Stimulated activated CD4-positive, alpha-beta T cell treated with anti-CD3 and anti-CD28 coated beads, TNF-alpha, amount 100 ng/mL, for 24 hours (primary cell): ENCODE measurements at places on chromosomes 7 and 10.

DNA sequence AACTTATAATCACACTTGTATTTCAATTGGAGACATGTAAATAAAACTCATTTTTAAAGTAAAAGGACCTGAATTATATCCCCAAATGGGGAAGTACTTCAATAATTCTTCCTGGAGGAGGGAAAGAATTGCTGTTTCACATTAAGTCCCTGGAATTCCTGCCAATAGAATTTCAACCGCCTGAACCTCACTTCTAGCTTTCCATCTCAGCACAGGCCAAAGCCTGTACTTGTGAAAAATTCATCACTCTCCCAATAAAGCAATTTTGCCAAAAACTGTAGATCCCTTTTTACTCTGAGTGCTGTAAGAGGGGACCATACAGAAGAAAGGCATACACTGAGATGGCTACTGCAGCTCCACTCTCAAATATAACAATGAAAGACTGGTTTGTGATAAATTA, 54.8 kb downstream of the CADPS2 start:
- DNase-seq = no peak

- DNase-seq = no peak
Observed at GRCh38 chr7:130297628-130298543, 4.9 kb downstream of the CPA4 start.

DNA sequence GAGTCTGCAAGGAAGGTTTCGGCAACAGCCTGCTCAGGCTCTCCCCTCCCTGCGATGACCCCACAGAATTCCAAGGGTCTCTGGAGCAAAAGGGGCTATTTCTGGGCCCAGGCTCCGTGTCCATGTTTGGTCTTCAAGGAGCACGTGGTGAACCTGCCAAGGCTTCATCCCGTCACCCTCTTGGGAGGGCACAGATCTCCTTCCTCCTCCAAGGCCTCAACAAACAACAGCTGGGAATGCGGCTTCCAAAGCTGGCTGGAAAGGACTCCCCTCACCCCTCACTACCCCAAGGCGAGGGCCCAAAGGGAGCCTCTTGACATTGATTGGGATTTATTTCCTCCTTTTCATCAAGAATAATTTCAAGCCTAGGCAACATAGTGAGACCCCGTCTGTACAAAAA, 14.0 kb upstream of the KPNA7 start:
- DNase-seq = no peak

DNA sequence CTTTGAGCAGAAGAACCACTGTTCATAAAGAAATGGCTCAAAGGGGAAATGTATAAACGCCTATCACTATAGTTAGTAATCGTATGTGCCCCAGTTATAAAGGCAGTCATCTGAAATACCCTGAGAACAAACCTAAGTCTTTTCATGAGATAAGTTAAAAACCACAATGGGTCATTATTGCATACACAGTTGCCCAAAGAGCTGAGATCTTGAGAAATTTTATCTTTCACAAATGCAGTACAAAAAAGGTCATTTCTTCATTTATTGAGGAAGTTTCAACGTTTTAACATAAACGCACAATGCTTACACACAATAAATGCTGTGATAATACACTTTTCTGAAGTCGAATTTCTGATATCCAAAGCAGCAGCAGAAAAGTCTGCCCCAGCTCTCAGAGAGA, 114.4 kb downstream of the MICU1 start:
- no peak for DNase-seq

DNA sequence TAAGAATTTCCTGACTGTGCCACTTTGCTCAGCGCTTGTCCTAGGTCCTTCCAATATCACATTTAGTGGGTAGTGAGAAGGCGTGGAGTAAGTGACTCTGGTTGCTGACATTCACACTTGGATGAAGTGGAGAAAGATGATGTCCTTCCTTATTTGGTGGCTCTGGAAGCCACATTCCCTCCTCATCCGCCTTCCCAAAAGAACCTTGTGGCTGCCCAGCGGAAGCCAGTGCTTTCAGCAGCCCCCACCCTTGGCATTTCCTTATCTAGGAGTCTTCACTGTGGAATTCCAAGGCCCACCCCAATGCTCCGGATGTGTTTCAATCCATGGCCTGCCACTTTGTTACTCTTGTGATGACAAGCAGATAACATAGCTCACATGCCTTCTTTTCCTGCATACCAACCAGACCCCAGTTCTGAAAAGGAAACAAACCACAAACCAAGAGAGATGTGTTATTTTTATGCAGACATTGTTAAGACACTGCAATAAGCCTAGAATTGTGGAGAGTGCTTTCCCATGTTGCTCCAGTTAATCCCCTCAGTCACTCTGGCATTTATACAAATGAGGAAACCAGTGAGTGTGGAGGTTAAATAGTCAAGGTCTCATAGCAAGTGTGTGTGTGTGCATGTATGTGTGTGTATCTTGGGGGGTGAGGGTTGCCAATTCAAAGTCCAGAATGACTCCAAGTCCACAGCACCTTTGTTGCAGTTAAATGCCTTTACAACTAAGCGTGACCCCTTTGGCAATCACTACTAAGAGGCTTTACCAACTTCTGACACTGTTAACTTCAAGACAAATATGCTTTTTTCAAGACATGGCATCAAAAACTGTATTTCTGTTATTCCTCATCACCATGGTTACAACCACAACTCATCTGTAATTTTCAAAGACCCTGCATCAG, 10.3 kb upstream of the ANKRD1 start:
- DNase-seq = no peak

GRCh38 chr10:4278186-4278585, 493.2 kb upstream of the KLF6 start:
- DNase-seq = no peak

DNA sequence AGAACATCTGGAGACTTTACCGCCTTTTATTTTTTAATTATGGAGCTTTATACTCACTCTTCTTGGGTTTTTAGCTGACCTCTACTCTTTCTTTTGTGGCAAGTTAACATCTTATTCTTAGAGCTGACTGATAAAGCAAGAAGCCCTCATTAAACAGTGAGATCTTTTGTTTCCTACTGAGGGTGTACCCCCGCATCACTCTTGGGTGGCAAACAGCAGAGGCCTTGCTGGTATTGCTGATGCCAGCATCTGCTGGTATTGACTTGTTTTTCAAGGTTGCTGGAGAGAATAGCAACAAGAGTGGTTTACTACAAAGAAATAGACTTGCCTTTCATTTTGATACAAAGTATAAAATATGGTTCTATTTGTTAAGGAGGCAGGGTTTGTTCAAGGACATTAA, 154.7 kb downstream of the ARID5B start:
- no peak for DNase-seq
